ENCODE measurements at places on chromosomes 12 and 14.

DNA sequence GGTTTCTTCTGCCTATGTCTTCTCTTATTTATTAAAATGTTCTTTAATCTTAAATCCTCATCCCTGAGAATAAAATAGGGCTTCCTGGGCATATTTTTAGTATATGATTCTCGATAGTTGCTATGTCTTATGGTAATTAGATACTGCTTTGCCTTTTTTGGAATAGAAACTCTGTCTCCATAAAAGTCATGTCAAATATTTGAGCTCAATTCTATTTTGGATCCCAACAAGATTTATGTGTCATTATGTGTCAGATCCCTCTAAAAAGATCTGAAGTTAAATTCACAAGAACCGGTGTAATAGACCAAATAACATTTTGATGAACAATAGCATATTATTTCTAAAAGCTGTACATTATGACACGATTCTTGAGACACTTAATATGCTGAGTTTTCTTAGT lies 312.5 kb upstream of the PDE3A start:
- no peak for DNase-seq

GRCh38 chr12:50157259-50157658 lies 9.9 kb downstream of the CERS5 start:
- no peak for DNase-seq

DNA sequence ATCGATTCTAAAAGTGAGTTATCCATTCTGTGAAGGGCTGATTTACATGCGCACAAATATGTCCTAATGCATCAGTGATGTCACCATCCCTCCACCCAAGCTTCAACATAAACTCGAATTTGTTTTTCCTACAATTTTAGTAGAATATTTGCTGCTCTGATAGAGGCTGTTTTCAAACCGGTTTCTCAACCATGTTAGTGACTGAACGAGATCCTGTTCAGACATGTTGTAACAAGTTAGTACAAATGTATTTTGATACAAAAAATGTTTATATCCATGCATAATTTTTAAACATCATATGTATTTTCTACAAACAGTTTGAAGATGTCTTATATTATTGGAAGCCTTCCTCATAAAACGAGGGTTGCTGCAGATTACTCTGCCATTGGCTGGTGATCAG lies 12.7 kb upstream of the PRB2 start:
- DNase-seq = no peak

GRCh38 chr14:74308695-74309094 lies 6.0 kb upstream of the ABCD4 start:
- no peak for DNase-seq
